ENCODE measurements at places on chromosomes 16 and 17. TPM values are rescaled to one million over a fixed set of nuclear protein-coding genes. Genes with fewer than 3 reads are reported as not detected.

The KRT24 gene
- total RNA-seq: not detected

The GNG13 gene
- total RNA-seq: not detected

The CD300LB gene
- not detected for total RNA-seq

- DNase-seq: no peak
Observed at GRCh38 chr17:40347319-40348135, 17.0 kb downstream of the GJD3 start.

DNA sequence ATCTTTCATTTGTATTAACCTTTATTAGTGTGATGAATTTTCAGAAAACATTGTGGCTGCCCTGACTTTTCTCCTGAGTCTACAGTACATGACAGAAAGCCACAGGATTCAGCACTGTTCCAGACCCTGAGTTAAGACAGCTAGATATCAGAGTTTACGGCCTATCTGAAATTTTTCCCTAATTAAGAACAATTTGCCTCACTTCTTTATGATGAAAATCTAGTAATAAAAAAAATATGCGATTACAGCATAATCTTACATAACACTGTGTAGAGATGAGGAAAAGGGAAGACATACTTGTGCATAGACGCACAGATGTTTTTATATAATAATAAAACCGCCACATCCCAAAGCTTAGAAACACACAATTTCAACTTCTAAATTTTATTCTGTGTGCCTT, 7.3 kb downstream of the SPOP start:
- no peak for DNase-seq

DNA sequence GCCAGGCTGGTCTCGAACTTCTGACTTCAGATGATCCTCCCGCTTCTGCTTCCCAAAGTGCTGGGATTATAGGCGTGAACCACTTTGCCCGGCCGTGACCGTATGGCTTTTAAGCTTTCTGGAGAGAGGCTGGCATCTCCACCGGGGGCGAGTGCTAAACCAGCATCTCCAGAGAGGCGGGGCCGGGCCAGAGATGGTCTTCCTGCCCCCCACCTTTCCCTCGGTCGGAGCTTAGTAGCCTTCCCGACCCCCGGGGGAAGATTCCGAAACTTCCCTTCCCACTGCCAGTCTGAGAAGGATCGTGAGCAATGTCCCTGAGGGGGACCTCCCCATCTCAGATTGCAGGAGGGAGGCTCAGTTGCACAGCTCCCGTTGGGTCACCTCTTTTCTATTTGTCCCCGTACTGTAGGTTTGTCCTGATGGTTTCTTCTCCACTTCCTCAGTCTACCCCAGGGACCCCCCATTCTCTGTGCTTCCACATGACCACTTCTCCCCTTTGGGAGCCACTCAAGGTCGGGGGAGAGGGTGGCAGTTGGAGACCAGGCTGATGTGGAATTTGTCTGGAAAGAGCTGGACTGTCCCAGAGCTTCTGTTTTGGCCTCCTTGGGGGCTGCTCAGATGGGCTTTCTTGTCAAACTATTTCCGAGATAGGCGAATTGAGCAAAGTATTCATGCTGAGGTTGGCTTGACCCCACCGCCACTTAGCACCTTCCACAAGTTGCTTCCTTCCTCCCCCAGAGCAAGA, 18.2 kb downstream of the IGF2BP1 start:
- DNase-seq: no peak

DNA sequence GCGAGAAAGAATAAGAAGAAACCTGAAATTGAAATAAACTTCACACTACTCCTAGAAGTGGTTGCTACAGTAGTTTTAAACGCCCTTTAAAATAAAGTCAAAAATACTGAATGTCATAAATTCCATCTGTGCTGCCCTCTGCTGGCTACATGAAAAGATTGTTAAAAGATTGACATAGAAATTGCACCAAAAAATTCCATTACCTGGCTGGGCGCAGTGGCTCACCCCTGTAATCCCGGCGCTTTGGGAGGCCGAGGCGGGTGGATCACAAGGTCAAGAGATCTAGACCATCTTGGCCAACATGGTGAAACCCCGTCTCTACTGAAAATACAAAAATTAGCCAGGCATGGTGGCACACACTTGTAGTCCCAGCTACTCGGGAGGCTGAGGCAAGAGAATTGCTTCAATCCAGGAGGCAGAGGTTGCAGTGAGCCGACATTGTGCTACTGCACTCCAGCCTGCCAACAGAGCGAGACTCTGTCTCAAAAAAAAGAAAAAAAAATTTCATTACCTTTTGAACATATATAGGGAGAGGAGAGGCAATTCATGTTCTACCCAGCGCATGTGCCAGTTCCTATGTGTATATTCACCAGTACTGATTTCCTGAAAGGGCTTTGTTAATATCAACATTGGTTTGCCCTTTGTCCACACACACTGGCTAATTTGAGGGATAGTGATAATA, 36.5 kb downstream of the CYTH1 start:
- no peak for DNase-seq

GRCh38 chr17:75349589-75349988, 55.9 kb downstream of the GRB2 start:
- no peak for DNase-seq

GRCh38 chr17:53313746-53314145, 509.0 kb upstream of the KIF2B start:
- no peak for DNase-seq

Data from frontal cortex (tissue), 4 donors.